ENCODE measurements at places on chromosomes 3 and 15. TPM values are rescaled to one million over a fixed set of nuclear protein-coding genes. Genes with fewer than 3 reads are reported as not detected.
A peak's percentile ranks its signal among the peaks of the same experiment; 100 is the strongest.

GRCh38 chr15:83769411-83769999, 115.6 kb downstream of the ADAMTSL3 start:
- DNase-seq = no peak

DNA sequence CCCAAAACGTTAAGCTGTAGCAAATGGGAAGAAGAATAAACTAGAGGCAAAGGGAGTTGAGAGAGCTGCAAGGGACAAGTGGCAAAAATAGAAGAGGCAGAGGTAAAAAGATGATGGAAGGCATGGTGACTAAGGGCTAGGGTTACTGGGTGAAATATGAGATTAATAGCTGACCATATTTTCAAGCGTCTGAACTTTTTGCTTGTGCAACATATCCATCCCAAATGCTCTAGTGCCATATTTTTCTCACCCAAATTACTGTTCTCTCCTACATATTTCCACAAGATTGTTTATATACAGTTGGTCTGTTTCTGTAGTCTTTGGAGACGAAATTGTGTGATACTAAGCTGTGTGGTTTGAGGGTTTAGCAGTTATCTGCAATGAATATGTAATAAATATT, 145.5 kb downstream of the GMNC start:
- DNase-seq = no peak

DNA sequence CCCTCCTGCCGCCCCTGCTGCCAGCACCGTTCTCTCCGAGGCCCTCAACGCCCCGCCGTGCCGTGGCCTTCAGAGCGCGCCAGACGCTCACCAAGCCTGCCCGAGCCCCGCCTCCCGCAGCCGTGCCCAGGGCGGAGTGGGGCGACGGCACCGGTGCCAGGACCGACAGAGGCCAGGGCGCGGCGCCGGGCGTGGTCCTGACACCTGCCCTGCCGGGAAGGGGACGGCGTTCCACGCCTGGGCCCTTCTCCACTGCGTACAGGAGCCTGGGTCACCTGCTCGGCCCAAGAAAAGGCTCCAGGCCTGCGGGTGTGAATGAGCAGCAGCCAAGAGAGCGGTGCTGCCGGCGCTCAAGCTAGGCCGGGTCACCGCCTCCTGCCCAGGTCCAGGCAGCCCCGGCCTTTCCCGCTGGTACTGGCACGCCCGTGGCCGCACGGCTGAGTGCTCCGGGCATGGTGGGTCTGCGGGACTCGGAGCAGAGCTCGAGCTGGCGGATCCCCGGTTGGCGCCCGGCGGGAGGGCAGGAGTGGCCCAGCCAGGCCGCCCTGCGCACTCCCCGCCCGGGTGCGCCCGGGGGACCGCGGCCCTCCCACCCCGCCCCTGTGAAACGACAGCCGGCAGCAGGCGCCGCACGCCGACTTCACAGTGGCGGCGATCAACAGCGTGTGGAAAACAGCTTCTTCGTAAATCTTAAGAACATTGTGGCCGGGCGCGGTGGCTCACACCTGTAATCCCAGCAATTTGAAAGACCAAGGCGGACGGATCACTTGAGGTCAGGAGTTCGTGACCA, 4.2 kb downstream of the OCA2 start:
- DNase-seq = peak; percentile 86

- no peak for DNase-seq
Observed at GRCh38 chr3:168583977-168584376, 488.3 kb upstream of the GOLIM4 start.

DNA sequence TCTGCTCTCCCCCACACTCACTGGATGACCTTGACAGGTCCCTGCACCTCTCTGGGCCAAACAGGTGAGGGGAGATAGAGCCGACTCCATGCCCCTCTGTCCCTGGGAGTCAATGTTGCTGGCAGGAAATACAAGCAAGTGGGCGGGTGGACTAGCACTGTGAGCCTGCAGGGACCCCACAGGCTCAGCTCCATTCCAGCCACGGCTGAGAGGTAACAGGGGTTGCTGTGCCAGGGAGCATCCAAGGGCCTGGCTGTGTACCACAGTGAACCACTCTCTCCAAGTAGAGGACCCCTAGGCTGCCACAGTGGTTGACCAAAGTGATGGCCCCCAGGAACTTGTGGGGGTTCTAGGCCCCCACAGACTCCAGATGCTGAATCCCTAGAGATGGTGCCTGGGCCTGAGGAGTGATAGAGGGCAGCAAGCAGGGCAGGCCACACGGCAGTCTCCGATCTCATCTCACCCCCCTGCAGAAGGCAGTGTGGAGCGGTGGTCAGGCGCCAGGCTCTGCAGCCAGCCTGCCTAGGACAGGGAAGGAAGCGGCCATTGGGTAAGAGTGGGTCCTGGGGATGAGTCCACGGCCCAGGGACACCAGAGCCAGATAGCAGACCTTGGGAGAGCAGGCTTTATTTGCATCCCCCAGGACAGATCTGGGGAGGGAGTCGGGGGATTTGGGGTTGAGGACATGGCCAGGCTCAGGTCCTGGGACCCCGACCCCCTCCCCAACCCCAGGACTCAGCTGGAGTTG, 3.2 kb downstream of the TNNC1 start:
- DNase-seq = peak; percentile 44

- no peak for DNase-seq
Observed at GRCh38 chr3:20563251-20563650, 377.2 kb upstream of the SGO1 start.

DNA sequence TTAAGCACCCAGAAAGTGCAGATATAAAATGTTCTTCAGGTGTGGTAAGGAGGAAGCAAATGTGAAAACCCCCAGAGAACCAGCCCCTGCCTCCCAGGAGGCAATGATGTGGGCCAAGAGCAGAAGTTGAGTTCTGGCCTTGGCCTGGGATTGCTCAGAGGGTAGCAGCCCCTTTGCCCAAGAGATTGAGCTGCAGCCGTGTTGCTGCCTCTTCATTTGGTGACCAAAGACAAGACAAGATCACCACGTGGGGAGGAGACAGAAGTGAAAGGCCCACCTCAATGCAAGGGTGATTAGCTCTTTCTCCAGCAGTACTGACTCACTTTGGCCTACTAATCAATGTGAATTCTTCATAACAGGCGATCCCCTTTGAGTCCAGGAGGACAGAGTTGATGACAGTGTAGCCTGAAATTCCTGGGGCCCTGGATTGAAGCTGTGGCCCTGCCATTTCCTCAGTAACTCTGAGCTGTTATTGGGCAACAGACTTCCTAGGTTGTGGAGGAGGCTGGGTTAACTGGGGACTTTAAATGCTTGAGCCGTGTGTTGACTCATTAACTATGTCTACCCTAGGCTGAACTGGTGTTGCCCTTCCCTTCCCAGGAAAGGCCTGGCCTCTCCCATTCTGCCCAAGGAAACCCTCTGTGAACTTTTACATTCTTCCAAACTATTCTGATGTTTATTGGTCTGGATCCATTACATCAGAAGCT, 86.5 kb downstream of the ST6GAL1 start:
- no peak for DNase-seq

DNA sequence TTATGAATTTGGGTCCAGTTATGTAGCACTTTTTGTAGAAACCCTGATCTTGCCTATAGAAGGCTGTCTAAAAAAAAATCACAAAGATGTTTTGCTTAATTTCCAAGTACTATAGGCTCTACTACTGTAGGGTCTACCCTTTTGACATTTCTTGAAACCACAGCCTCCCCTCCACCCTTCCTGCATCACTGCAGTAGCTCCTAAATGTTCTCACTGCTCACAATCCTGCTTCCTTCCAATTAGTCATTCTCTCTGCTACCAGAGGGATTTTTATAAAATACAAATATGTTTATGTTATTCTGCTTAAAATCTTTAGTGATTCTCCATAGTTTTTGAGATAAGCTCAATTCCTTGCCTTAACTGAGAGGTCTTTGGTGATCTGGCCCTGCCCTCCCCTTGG, 114.0 kb downstream of the CYP19A1 start:
- DNase-seq = no peak

DNA sequence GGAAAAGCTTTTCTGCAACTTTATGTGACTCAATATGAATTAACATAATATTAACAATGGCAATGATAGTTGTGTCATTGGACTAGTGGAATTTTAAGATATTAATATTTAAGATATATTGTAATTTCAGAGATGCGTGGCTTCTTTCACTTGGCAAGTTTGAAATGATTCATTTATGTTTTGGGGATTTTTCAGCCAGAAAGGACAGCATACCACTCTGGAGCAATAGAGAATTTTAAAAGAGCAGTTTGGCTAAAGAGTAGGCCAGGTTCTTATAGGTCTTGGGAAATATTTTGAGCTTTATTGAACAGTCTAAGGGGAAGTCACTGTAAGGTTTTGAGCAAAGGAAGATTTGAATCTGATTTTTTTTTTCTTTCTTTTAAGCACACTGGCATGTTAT, 16.5 kb downstream of the GMPS start:
- no peak for DNase-seq

DNA sequence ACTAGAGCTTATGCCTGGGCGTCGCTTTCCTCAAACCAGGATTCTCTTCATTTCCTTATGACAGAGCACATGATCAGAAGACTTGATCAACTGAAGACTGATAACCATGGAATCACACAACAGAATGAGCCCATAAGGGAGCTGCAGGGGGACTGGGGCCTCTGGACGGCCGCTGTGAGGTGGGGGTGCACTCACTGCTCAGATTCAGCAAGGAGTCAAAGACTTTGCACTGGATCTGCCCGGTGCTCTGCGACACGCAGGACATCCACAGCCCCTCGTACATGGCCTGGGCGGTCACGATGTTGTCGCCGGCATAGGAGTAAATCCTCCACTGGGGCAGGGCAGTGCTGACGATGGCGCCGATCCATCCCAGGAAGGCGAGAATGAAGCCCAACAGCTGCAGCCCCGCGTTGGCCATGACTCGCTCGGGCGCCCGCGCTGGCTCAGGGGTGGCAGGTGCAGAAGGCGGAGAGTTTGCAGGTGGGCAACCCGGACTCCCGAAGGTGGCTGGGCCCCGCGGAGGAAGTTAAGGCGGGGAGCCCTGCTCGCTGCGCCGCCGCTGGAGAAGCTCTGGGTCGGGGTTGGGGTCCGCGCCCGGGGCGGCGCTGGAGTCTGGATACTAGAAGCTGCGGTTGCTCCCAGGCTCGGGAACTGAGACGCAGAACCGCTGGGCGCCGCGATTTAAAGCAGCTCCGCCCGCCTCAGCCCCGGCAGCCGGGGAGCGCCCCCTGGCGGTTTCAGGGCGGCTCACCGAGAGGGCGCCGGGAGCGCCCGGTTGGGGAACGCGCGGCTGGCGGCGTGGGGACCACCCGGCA, at the start of gene CLDN1:
Gene CLDN1, minus strand, starts transcription at position 658 of the 815 bp plus-strand sequence. Its CDS starts 240 bp downstream, at position 418.
- peak; percentile 96 for DNase-seq

DNA sequence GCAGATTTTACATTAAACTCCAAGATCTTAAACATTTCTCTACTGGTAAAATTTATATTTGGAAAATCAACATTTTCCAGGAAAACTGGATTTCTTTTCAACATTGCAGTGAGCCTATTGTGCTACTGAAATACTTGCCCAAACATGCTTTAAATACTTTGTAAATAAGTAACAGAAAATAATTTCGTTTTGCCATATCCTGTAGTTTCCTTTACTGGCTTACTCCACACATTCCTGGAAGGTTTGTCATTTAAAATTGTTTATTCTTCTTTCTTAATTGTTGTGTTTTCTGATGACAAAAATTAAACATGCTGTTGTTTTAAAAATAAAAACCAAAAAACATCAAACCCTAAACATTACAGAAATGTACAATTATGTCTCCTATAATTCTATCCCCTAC, 22.0 kb downstream of the ACAD11 start:
- no peak for DNase-seq

DNA sequence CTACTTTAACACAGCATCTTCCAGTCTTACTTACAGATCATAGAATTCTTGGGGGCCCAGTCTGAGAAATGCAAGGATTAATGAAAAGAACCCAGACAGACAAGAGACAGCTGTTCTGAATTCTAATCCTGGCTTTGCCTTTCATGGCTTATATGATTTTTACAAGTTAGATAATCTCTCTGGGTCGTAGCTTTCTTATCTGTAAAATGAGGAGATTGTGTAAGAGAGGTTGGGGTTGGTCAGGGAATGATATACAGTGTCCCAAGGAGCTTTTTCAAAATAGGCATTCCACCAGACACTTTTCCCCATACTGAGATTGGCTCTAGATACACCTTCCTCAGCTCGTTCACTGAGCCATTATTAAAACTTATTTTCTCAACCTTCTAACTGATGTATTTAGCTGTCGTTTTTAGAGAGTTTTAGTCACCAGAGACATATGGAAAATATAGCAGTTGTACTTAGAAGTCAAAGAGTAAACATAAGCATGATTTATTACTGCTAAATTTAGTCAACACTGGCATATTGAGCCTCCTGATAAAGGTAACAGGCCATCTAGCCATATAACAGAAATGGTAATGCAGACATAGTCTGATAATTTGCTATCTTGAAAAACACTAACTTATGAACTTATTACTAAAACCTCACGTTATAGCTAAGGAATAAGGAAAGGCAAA, 163.0 kb upstream of the MLF1 start:
- DNase-seq = no peak

GRCh38 chr3:39962581-39962980, 153.2 kb downstream of the MYRIP start:
- no peak for DNase-seq

GRCh38 chr15:73265536-73266153, 103.1 kb downstream of the HCN4 start:
- peak; percentile 90 for DNase-seq

- no peak for DNase-seq
Observed at GRCh38 chr3:72702390-72702789, 145.9 kb downstream of the SHQ1 start.

GRCh38 chr3:132344666-132345280, 27.6 kb downstream of the ACP3 start:
- DNase-seq = no peak

DNA sequence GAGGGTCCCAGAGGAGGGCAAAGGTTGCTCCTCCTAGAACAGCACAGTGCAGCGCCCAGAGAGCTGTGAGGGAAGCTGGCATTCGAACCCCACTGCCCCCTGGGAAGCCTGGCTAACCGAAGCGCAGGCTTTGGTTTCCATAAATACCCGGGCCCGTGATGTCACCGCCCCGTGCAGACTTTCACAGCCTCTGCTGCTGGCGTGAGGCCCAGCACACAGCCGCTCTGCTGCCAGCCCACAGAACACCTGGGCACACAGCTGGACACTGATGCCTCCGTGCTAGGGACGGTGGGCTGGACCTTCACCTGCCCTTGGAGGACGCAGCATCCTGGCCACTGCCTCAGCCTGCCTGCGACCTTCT, 1.0 kb downstream of the IQSEC1 start:
- DNase-seq = no peak

Gene TRIM42
- total RNA-seq = not detected

Gene CCR2
- not detected for total RNA-seq

Gene SLC24A5
- not detected for total RNA-seq

Gene WWTR1
- 18.1 TPM for total RNA-seq

Gene C3orf70
- total RNA-seq = 0.79 TPM

Gene RHCG
- total RNA-seq = 0.26 TPM

Gene SNX22
- 1.9 TPM for total RNA-seq

Gene ZNF620
- 5.8 TPM for total RNA-seq

Gene AP4E1
- 10.7 TPM for total RNA-seq

Gene GPR149
- total RNA-seq = not detected

Gene IQCF5
- not detected for total RNA-seq

Gene VGLL3
- total RNA-seq = 2.0 TPM

Gene GRIP2
- 0.82 TPM for total RNA-seq

Gene GPR160
- 6.9 TPM for total RNA-seq

Gene XCR1
- not detected for total RNA-seq

Gene KLF15
- 32.9 TPM for total RNA-seq
